SJSA1 (cell line): ENCODE measurements at places on chromosomes 6 and 20.

DNA sequence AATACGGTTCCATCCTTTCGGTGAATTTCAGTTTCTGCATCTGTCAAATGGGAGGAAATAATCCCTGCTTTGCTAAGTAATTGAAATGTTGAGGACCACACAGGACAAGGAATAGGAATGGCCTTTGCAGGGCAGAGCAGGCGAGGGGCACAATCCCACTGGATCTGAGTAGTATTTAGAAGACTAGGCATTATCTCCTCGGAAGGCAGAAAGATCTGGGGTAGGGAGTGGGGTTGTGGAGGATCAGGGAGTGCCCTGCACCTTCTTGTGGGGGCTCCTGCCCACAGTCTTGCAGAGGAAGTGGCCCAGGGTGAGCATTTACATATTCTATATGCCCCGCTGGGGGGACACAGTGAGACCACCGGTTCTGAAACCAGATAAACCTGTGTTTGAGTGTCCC lies 87.1 kb upstream of the SIRPA start:
- H3K27me3 ChIP-seq, result no peaks in the 10 kb centered on the region; the same call in 1 of the 2 replicates
- peaks cover 50% of the 10 kb centered on the region for H3K4me1 ChIP-seq
- H3K4me3 ChIP-seq, result no peak overlapping the region
- no peaks in the 10 kb centered on the region for H3K36me3 ChIP-seq
- no peak for DNase-seq
- H3K27ac ChIP-seq, result no peak overlapping the region

GRCh38 chr6:16473908-16474771 lies 235.8 kb downstream of the GMPR start:
- DNase-seq, result no peak
- H3K4me3 ChIP-seq, result no peak overlapping the region
- no peaks in the 10 kb centered on the region for H3K27me3 ChIP-seq
- H3K4me1 ChIP-seq, result peaks cover 38% of the 10 kb centered on the region
- H3K36me3 ChIP-seq, result peaks cover 9% of the 10 kb centered on the region; the same call in 1 of the 2 replicates
- peak overlapping the region; percentile 24; the same call in 1 of the 2 replicates for H3K27ac ChIP-seq

- H3K4me3 ChIP-seq, result peak within 1 kb of the TSS; percentile 80
- H3K27me3 ChIP-seq, result no peaks in the 10 kb centered on the region
- H3K27ac ChIP-seq, result peak within 1 kb of the TSS; percentile 65
- peaks cover 93% of the 10 kb centered on the region for H3K36me3 ChIP-seq
- peaks cover 16% of the 10 kb centered on the region for H3K4me1 ChIP-seq
These were observed at the start of gene SLC35B2 for GRCh38 chr6:44257025-44257752. SLC35B2 (minus strand) TSS chr6:44257528; CDS start chr6:44257410, 118 bp downstream.

DNA sequence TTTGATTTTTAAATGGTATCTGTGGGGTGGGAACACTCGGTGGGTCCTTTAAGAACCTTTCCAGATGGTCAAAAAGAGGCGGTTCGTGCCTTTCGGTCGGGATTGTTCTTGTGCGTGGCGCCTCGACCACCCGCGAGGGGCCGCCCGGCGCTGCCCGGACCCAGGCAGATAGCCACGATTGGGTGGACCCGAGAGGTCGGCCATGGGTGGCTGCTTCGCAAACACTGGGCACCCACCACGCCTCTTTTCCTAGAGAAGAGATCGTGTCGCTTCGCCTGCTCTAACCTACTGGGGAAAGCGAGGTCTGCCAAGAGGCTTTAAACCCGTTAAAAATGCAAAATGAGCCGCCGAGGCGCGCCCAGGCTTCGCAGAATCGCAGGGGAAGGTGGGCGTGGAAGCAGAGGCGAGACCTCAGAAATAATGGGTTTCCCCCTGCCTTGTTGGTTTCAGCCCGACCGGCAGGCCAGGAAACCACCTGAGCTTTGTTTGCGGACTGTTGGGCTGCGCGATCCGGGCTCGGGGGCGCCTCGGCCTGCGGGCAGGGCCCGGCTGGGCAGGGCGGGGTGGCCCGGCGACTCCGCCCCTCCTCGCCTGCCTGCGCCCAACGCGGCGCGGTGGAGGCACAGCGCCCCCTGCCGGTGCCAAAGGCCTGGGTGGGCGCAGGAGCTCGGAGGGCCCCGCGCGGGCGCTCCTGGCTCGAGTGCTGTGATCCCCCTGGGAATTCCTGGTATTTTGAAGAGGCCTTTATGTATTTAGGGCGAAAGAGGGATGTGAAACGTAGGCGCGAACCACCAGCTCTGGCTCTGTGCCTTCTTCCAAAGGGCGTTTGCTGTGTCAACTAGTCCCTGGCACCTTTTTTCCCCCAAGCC lies 1.6 kb downstream of the MARCKS start:
- H3K27ac ChIP-seq, result peak overlapping the region; percentile 84
- no peaks in the 10 kb centered on the region for H3K27me3 ChIP-seq
- DNase-seq, result peak; percentile 97
- H3K4me1 ChIP-seq, result peaks cover 3% of the 10 kb centered on the region
- peak overlapping the region; percentile 65 for H3K4me3 ChIP-seq

DNA sequence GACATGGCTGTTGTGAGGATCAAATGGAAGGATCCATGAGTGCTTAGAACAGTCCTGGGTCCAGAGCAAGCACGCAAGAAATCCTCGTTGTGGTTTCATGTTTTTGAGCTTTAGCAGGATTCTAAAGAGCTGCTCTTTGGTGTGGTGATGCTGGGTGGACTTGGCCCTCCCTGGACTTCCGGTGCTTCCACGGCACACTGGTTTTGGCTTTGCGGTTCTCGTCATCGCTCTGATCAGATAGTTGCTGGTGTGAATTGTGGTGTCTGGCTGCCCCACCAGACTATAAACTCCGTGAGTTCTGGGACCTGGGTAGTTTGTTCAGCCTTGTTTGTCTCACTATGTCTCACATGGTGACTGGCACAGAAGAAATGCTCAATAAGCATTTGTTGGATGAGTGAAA lies 3.3 kb downstream of the HNF4A start:
- no peak for DNase-seq
- no peaks in the 10 kb centered on the region for H3K4me1 ChIP-seq
- H3K27me3 ChIP-seq, result peaks cover 4% of the 10 kb centered on the region; the same call in 1 of the 2 replicates
- H3K4me3 ChIP-seq, result no peak overlapping the region

- peaks cover 55% of the 10 kb centered on the region for H3K27me3 ChIP-seq
- DNase-seq, result no peak
- H3K4me3 ChIP-seq, result peak overlapping the region; percentile 48
- peaks cover 12% of the 10 kb centered on the region for H3K4me1 ChIP-seq
- no peak overlapping the region for H3K27ac ChIP-seq
- no peaks in the 10 kb centered on the region for H3K36me3 ChIP-seq
These were observed 32.1 kb downstream of the SF3B5 start for GRCh38 chr6:144063246-144063743.

- no peak overlapping the region for H3K27ac ChIP-seq
- peak; percentile 9 for DNase-seq
- H3K36me3 ChIP-seq, result no peaks in the 10 kb centered on the region
- no peaks in the 10 kb centered on the region for H3K4me1 ChIP-seq
These were observed 112.6 kb upstream of the RALGAPA2 start for GRCh38 chr20:20824924-20825584.

- no peaks in the 10 kb centered on the region for H3K36me3 ChIP-seq
- no peak overlapping the region for H3K27ac ChIP-seq
- peak; percentile 53 for DNase-seq
- no peaks in the 10 kb centered on the region for H3K27me3 ChIP-seq
These were observed 128.5 kb upstream of the SALL4 start for GRCh38 chr20:51930775-51931174.

DNA sequence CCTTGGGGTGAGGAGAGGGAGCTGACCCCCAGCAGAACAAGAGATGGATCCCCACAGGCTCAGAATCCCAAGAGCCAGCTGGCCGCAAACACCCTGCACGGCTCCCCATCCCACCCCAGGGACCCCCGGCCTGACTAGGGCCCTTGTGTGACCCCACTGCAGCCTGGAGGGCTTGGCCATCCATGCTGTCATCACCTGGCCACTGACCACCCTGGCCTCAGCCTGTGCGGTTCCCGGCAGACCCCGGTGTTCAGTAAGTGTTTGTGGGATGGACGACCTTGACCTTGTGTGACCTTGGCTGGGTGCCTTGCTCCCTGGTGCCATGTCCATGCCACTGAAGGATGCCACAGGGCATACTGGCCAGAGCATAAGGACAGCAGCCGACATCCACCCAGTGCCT lies 328.3 kb downstream of the TAF4 start:
- no peaks in the 10 kb centered on the region for H3K4me1 ChIP-seq
- peaks cover 22% of the 10 kb centered on the region for H3K27me3 ChIP-seq
- no peaks in the 10 kb centered on the region for H3K36me3 ChIP-seq
- no peak overlapping the region for H3K4me3 ChIP-seq

DNA sequence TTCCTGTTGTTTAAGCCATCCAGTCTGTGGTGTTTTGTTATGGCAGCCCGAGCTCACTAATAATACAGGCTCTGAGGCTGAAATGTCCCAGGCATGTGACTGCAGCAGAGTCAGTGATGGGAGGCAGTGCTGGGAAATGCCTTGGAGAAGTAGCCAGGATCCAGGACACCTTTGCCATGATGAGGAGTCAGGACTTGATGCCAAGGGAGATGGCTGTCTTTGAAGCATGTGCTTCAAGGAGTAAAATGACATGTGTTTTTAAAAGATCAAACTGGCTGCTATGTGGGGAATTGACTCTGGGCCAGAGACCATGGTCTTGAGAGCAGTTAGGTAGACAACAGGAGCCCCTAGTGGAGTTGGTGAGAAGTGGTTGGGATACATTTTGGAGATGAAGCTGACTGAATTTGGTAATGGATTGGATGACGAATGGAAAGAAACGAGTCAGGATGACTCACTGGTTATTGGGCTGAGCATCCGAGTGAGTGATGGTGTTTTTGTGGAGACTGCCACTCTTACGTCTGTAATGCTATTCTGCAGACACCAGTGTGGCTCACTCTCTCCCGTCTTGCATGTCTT lies 322.2 kb downstream of the PLCB1 start:
- H3K4me3 ChIP-seq, result no peak overlapping the region
- no peak overlapping the region for H3K27ac ChIP-seq
- DNase-seq, result peak; percentile 60
- H3K27me3 ChIP-seq, result no peaks in the 10 kb centered on the region
- no peaks in the 10 kb centered on the region for H3K36me3 ChIP-seq

DNA sequence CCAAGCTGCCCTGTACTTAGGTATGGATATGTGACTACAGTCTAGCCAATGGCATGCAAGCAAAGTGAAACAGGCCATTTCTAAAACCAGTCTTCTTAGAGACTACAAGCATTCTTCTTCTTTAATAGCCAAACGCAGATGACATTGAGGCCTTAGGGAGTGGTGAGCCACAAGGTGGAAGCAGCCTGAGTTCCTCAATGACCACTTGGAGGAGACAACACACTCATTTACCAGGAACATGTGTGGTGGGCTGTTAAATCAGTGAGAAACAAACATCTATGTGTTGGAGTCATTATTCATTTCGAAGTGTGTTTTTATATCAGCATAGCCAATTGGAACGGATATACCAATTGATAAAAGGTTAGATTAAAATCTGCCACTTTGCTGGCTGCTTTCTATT lies 122.0 kb downstream of the GFRAL start:
- H3K27me3 ChIP-seq, result no peaks in the 10 kb centered on the region
- no peak overlapping the region for H3K4me3 ChIP-seq
- no peak overlapping the region for H3K27ac ChIP-seq

DNA sequence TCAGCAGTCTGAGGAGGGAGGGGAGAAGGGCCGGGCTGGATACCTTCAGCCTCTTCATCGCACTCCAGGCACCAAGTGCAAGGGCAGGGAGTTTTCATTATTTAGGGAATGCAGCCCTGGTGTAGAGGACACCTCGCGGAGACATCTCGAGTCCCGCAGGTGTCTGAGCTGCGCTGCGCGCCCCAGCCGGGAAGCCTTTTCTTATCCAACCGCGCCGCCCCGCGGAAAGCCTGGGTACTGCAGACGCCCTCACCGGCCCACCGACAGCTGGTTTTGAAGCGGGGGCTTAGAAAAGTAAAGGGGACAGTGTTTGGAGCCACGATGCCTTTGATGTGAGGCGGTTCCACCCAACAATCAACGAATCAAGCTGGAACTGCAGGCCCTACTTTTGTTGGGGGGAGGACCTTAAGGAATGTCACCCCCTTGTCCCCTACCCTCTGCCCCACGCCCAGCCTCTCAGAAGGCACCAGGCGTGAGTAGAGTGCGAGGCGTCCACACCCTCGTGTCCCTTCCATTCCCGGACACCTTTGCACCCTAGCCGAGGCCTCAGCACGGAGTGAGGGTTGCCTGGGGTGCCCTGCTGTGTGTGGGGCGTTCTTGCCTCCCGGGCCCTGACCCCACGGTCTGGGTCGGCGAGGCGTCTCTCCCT lies 8.6 kb downstream of the NKX2-2 start:
- no peak overlapping the region for H3K4me3 ChIP-seq
- DNase-seq, result no peak
- H3K27me3 ChIP-seq, result no peaks in the 10 kb centered on the region
- peaks cover 92% of the 10 kb centered on the region for H3K36me3 ChIP-seq
- no peak overlapping the region for H3K27ac ChIP-seq
- peaks cover 7% of the 10 kb centered on the region; the same call in 1 of the 2 replicates for H3K4me1 ChIP-seq

- no peaks in the 10 kb centered on the region for H3K27me3 ChIP-seq
- H3K4me3 ChIP-seq, result no peak overlapping the region
- no peak for DNase-seq
- no peaks in the 10 kb centered on the region for H3K36me3 ChIP-seq
These were observed 128.0 kb downstream of the DLL1 start for GRCh38 chr6:170162775-170163404.
